ENCODE measurements at places on chromosomes 12 and 14. TPM values are rescaled to one million over a fixed set of nuclear protein-coding genes. Genes with fewer than 3 reads are reported as not detected.

The SAMD15 gene
- total RNA-seq, result 0.08 TPM

The ARMH4 gene
- total RNA-seq, result 5.5 TPM

The ATL1 gene
- 1.1 TPM for total RNA-seq

The KRT3 gene
- not detected for total RNA-seq

The CACNA1C gene
- 171 TPM for total RNA-seq

The IL26 gene
- not detected for total RNA-seq

The GALNT8 gene
- 2.7 TPM for total RNA-seq

The HOXC12 gene
- total RNA-seq, result not detected

The GLRX5 gene
- 84.7 TPM for total RNA-seq

The INF2 gene
- total RNA-seq, result 31.1 TPM

The RNASE2 gene
- 2.6 TPM for total RNA-seq

The ART4 gene
- total RNA-seq, result 5.6 TPM

The GPR132 gene
- total RNA-seq, result 0.89 TPM

The RAB21 gene
- total RNA-seq, result 167 TPM

GRCh38 chr14:45377166-45377565 lies 124.2 kb upstream of the MIS18BP1 start:
- DNase-seq, result no peak

DNA sequence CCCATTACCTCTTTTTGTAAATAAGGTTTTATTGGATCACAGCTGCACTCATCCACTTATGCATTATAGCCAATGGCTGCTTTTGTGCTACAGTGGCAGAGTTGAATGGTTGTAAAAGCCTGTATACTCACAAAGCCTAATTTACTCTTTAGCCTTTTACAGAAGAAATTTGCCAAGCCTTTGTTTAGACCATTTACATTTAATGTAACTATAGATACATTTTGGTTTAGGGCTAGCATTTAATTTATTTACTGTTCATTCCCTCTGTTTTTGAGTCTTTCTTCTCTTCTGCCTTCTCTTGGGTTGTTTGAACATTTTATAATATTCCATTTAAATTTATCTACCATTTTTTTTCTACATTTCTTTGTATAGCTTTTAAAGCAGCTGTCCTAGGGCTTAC lies 217.1 kb upstream of the AMIGO2 start:
- DNase-seq, result no peak

- DNase-seq, result no peak
Measured at GRCh38 chr14:80264702-80265101, 53.4 kb upstream of the DIO2 start.

DNA sequence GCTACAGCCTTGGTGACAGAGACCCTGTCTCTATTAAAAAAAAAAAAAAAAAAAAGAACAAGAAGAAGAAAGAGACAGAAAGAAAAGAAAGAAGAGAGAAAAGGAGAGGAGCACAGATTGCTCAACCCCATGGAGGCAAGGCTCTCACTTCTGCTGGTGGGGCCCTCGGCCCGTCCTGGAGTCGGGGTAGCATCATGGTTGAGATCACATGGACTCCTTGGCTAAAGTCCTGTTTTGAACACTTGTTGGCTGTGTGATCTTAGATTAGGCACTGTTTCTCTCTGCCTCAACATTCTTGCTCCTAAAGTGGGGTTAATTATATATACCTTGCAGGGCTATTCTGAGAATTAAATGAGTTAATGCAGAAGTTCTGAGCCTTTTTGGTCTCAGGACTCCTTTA lies 207.7 kb downstream of the CACNA1C start:
- no peak for DNase-seq

GRCh38 chr12:85949253-85949652 lies 75.2 kb downstream of the NTS start:
- no peak for DNase-seq

- DNase-seq, result no peak
Measured at GRCh38 chr12:130371296-130371695, 33.6 kb downstream of the PIWIL1 start.

DNA sequence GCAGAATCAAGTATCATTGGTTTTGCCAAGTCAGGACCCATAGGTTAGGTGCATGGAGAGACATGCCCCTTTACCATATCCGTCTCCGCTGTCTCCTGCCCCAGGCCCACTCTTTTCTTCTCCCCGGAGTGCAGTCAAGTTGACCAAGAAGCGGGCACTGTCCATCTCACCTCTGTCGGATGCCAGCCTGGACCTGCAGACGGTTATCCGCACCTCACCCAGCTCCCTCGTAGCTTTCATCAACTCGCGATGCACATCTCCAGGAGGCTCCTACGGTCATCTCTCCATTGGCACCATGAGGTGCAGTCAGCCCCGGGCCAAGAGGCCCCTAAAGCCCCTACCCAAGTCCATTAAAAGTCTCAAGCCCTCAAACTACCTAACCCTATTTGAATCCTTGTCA lies 5.0 kb downstream of the GLI1 start:
- no peak for DNase-seq

DNA sequence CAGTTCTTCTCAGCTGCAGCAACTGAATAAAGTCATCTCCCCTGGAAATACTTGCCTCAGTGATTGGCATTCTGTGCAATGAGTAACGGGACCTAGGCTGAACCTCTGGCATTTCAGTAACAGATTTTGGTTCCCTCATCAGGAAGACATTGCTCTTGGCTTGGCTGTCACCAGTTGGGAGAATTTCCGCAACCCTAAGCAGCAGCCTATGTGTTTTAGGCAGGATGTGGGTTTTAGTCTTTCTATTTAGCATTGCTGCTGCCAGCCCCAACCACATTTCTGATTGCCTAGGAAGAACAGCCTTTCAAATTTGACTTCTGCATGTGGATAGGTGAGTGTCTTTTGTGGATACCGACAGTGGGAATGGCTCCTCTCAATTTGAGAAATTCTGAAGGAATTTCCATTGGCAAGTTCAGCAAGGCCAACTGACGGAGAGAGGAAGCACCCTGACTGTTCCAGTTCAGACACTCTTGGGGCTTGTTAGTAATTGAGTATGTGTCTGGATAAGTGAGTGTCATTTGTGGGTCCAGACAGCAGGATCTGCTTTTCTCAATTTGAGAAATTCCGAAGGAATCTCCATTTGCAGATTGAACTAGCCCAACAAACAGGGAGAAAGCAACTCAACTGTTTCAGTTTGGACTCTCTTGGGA lies 19.0 kb upstream of the CLEC2A start:
- DNase-seq, result no peak

DNA sequence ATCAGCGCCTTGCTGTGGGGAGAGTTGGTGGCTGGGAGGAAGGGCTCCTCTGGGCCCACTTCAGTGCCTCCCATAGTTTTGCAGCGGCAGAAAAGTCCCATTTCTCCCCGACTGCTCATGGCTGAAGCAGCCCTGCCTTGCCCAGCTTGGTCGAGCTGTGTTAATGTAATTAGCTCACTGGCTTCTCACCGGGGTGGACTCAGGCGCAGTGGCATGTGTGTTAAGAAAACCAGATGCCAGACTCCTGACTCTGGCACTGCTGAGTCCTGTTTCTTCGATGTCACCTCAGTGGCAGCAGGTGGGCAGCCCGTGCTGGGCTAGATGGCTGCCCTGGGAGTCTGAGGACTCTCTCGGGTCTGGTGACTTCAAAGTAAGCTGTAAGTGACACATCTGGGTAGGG lies 47.4 kb downstream of the CHST11 start:
- DNase-seq, result no peak

- DNase-seq, result no peak
Measured at GRCh38 chr12:40634517-40635131, 57.6 kb upstream of the CNTN1 start.

DNA sequence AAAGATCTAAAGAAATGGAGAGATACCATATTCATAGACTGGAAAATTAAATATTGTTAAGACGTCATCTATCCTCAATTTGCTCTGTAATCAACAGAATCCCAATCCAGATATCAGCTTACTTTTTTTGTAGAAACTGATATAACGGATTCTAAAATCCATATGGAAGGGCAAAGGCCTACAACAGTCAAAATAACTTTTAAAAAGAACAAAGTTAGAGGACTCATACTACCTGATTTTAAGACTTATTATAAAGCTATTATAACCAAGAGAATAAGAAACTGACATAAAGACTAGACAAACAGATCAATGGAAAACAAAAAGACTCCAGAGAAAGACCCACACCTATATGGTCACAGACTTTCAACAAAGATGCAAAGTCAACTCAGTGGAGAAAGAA lies 6.0 kb downstream of the DDX24 start:
- no peak for DNase-seq

DNA sequence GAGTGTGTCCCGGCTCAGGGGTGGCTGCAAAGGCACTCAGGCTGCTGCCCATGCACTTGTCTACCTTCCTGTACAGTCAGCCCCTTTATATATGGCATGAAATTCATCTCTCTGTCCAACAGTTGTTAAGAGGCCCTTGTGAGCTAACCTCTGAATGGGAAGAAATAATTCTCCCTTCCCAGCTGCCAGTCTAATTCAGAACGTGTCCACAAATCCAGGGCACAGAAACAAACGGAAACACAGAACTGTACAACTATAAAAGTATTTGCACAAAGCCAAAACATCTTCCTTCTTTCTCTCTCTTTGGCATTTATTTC lies 849 bp downstream of the KRT5 start:
- DNase-seq, result no peak

- DNase-seq, result no peak
Measured at GRCh38 chr12:118065380-118065779, 4.4 kb upstream of the WSB2 start.

GRCh38 chr12:68497107-68497506 lies 113.6 kb upstream of the RAP1B start:
- no peak for DNase-seq

- DNase-seq, result no peak
Measured at GRCh38 chr12:68932128-68932960, 627 bp downstream of the CPM start.

DNA sequence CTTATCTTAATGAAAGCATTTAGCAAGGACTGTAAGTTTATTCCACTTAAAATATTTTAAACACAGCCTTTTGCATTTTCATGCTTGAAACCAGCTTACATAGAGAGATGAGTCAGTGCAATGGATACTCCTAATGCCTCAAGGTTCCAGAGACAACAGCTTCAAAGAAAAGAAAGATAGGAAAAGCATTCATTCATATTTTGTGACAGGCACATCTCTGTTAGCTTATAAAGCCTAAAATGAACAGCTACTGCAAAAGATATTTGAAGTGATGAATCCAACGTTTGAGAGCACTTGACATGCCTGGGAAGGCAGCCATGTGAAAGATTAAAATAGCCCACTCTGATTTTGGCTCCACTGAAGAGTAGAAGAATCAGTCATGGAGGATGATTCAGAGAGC lies 814.5 kb downstream of the RPS29 start:
- no peak for DNase-seq

GRCh38 chr14:30678926-30679431 lies 56.9 kb downstream of the SCFD1 start:
- no peak for DNase-seq

DNA sequence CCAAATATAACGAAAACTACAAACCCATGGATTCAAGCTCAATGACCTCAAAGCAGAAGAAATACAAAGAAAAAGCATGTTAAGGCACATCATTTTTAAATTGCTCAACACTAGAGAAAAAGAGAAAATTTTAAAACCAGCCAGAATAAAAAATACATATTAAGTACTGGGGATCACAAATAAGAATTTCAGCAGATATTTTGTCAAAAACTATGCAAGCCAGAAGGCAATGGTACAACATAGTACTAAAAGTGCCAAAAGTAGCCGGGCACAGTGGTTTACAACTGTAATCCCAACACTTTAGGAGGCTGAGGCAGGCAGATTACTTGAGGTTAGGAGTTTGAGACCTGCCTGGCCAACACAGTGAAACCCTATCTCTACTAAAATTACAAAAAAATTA lies 10.2 kb downstream of the SGPP1 start:
- DNase-seq, result no peak

DNA sequence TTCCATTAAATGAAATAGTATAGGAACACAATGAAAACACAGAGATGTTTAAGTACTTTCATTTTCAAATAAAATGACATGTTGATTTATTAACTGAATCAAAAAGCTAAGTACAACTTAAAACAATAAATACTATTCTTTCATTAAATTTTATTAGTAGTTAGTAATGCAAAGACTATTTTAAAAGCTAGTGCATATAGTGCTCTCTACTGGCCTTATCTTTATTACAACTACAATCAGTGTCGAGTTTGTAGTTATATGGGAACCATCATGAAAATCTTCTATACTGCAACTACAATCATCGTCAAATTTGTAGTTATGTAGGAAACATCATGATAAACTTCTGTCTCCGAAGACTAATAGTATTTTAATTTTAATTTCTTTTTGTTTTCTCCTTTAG lies 8.9 kb upstream of the LIN7A start:
- no peak for DNase-seq

DNA sequence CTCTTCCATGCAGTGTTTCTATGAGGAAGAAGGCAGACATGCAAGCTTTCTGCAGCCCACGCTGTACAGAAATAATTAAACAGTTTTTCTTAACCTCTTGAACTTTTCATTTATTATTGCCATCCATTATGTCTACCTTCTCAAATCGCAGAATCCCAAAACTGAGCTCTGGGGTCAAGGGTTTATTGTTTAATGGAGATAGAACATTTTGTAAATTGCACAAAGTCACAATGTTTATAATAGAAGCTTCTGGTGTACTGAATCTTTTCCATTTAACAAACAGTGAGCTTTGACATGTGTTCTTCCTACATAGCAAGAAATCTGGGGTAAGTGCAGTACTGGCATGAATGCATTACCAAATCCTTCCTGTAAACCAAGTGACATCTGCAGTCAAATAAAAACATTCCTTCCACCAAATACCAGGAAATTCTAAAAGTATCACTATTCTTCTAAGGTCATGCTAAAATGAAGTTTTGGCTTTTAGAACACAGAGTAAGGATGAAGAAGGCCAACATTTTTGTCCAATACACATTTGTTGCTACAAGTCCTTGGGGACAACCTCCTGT lies 385.3 kb upstream of the DDHD1 start:
- DNase-seq, result no peak

GRCh38 chr12:123942911-123943648 lies 29.6 kb downstream of the CCDC92 start:
- peak; percentile 42 for DNase-seq

DNA sequence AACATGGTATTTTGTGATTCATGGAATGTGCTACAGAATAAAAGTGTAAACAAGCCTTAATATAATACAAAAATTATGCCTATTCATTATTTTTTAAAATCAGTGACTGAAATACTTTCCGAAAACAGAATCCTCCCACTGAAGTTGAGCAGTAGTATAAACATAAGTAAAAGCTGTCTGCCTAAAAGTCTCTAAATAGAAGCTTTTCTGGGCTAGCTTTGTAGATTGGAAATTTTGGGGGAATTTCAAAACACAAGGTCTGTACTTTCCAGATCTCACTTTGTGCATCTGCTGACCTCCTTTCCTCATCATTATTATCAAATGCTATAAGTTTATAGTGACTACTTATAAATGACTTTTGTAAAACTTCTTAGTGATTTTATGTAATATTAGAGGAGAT lies 80.4 kb upstream of the TRHDE start:
- no peak for DNase-seq

- no peak for DNase-seq
Measured at GRCh38 chr14:55707365-55707804, 127.4 kb downstream of the KTN1 start.
